ENCODE measurements at places on chromosomes 1 and 21.

DNA sequence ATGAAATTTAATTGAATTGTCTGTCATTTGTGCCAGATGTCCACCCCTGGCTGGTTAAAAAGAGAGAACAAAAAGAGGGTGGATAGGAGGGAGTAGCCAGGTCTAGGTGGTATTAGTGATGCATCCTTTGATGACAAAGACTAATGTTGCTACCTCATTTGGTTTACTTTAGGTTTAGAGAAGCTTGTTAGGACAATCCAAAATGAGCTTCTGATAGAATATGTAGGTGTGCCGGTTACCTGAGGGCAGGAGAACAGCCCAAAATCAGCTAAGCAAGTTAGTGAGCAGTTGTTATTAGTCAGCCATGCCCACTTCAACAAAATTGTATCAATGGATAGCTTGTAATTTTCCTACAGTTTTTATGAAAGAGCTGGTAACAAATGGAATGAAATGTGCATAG, 61.4 kb upstream of the PTGS2 start:
- DNase-seq = no peak

GRCh38 chr1:119912963-119913362, 16.6 kb upstream of the ADAM30 start:
- no peak for DNase-seq

DNA sequence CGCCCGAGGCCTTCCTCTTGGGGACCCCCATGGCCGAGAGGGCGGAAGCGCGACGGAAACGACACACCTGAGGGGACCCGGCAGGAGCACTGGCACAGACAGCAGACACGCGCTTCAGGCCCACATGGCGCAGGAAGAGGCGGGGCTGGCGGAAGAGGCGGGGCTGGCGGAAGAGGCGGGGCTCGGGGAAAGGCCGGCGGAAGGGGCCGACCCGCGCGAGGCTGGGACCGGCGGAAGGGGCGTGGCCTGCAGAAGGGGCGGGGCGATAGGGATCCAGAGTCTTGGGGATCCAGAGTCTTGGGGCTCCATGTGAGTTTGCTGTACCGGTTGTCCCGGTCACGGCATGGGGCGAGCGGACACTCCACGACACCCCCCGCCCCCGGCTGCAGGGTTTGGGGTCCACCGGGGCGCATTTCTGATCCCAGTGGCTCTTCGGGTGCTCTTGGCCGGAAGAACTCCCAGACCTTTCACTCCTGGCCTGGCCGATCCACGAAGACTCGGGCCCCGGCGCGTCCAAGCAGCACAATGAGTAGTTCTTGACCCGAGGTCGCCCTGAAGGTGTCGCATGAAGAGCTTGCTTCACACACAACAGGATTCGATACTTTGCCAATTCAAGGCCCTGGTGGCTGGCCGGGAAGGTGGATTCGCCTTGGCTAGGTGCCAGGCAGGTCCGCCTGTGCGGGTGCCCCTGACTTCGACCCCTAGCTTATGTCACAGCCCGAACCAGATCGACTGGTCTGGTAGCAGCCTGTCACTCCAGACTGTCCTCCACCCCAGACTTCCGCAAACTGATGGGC, at the start of gene URB1:
Gene URB1 (minus strand): TSS at position 133 of the 797 bp plus-strand sequence. CDS start 102 bp downstream, at position 31.
- peak; percentile 93 for DNase-seq

DNA sequence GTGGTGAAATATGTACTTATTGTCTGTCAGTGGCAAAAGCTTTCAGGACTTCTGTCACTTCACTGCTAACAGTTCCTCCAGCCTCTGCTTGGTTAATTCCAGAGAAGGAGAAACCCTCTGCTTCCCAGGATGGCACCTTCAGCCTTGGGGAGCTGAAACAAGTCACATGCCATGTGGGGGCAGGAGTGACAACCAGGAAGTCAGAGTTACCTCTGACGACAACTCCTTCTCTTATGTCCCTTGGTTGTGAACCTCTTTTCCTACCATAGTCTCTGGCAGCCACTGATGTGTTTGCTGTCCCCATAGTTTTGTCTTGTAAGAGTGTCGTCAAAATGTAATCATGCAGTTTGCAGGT, 53.6 kb downstream of the FCRL5 start:
- no peak for DNase-seq

DNA sequence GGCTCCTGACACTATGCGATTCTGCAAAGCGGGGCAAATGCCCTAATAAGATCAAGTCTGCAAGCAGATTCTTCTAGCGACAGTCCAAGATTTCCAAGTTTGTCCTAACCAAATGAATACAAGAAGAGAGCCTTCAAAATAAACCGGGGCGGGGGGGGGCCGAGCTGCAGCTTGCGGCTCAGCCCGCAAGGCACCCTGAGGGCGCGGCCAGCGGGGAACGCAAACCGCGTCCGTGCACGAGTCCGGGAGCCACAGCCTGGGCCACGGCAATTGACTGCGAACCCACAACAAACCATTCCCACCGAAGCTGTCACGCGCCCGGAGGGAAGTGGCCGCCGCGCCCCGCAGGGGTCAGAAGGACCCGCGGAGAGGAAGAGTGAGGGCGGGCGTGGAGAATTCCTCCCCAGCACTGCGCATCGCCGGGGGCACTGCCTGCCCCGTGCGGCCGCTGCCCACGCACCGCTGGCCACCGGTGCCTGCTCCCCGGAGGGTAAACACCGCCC, 687 bp downstream of the TGFBR3 start:
- DNase-seq = no peak

DNA sequence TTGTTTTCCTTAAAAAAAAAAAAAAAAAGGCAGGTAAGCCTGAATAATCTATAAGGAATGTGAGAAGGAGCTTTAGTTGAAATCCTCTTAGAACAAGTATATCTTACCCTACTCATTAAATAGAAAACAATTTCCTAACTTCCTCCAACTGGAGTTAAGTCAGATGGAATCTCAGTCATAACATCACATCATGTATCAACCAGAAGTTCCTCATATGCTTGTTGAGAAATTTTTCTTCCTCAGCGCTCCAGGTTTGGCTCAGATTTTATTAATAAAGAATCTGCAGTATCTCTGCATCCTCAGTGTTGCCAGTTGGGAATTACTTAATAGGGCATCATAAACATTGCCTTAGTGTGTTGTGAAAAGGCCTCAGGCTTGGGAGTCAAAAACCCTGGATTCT, 37.6 kb downstream of the DUSP10 start:
- no peak for DNase-seq

- no peak for DNase-seq
Observed at GRCh38 chr1:52918201-52918600, 3.3 kb downstream of the ECHDC2 start.

- no peak for DNase-seq
Observed at GRCh38 chr1:74530892-74531291, 18.5 kb upstream of the LRRC53 start.

GRCh38 chr1:237303929-237304328, 261.9 kb downstream of the RYR2 start:
- DNase-seq = no peak

- DNase-seq = no peak
Observed at GRCh38 chr1:46601257-46602007, 2.6 kb downstream of the MKNK1 start.

DNA sequence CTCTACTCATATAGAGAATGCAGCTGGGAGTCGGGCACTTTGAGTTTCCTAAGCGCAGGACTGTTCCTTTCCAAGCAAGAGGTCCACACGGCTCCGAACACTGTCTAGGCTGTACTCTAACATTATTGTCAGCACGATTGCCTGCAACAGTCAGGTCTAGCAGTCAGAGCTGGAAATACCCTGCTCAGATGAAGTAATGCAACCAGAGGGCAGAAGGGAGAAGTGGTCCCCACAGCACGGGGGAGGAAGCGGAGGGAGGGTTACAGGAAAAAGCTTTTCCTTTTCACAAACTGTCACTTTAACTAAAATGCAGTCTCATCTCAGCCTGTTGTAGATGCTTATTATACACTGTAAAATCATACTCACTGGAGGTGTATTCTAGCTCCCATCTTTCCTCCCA, 98.9 kb upstream of the SLC44A3 start:
- DNase-seq = no peak

DNA sequence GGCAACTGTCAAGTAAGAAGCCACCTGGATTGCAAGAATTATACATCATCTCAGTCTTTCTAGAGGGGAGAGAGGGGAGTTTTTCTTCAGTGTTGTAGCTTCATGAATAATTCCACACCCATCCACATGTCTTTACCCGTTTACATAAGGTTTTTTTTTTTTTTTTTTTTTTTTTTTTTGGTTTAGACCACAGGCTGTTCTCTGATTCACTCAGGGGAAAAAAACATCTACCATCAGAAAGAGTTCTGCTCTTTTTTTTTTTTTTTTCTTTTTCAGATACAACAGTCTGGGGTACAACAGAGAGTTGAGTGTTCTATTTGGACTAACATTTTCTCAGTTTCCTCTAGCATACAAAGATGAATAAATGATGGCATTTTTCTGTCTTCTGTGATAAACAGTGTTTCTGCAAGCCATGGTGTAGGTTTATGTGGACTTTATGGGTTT, 4.9 kb upstream of the KIF14 start:
- DNase-seq = no peak

DNA sequence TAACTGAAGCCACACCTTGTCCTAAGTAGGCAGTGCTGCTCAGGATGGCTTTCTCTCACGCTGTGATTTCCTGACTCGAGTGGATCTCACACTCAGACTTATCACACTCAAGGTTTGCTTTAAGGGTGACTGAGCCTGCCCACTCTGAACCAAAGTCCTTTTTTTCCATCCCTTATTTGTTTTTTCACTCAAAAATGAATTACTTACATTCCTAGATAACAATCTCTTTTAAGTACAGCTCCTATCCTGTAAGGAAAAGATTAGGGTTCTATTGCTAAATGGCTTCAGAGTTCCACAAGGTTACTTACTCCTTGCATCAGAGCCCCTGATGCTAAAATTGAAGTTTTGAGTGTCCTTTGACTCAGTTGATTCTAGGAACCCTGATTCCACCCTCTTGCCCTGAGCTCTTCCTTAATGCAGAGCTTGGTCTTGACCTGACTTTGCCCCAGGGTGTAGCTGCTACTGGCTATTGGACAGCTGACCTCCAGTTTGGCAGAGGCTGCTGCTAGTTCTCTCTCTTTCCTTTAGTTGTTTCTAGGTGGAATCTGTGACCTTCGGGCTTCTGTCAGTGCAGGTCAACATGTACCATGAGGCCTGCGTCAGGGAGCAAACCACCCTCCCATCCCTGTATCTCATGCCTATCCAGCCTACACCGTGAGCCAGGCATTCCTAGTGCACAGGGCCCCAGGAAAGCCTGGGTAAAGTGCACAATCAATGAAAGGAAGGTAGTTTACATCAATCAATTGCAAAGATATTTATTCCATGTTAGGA, 80.1 kb upstream of the CD55 start:
- no peak for DNase-seq

- DNase-seq = no peak
Observed at GRCh38 chr1:38558500-38559445, 300.8 kb downstream of the RRAGC start.

GRCh38 chr1:234000557-234001041, 96.1 kb downstream of the SLC35F3 start:
- DNase-seq = no peak

DNA sequence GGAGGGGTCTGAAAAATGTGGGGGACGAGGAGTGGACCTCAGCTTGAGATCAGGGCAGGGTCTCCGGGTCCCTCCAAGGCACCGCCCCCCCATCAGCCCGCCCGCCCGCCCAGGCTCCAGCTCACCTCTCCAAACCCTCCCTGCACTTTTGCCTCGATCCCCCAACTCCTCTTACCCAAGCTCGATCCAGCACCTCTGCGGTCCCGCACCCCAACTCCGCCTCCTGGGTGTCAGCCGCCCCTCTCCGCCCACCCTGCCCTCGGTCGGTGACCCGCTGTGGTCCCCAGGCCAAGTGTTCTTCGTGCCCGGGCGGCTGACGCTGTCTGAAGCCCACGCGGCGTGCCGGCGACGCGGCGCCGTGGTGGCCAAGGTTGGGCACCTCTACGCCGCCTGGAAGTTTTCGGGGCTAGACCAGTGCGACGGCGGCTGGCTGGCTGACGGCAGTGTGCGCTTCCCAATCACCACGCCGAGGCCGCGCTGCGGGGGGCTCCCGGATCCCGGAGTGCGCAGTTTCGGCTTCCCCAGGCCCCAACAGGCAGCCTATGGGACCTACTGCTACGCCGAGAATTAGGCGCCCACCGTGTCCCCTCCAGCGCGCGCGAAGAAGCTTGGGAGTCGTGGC, 5.7 kb downstream of the HAPLN2 start:
- no peak for DNase-seq

GRCh38 chr1:223504741-223505140, 111.5 kb downstream of the CCDC185 start:
- no peak for DNase-seq

- peak; percentile 58 for DNase-seq
Observed at GRCh38 chr1:173504268-173504667, 27.1 kb downstream of the PRDX6 start.

- DNase-seq = no peak
Observed at GRCh38 chr1:231921646-231922345, 295.2 kb downstream of the DISC1 start.

- DNase-seq = no peak
Observed at GRCh38 chr1:59004755-59005154, 220.9 kb upstream of the JUN start.

DNA sequence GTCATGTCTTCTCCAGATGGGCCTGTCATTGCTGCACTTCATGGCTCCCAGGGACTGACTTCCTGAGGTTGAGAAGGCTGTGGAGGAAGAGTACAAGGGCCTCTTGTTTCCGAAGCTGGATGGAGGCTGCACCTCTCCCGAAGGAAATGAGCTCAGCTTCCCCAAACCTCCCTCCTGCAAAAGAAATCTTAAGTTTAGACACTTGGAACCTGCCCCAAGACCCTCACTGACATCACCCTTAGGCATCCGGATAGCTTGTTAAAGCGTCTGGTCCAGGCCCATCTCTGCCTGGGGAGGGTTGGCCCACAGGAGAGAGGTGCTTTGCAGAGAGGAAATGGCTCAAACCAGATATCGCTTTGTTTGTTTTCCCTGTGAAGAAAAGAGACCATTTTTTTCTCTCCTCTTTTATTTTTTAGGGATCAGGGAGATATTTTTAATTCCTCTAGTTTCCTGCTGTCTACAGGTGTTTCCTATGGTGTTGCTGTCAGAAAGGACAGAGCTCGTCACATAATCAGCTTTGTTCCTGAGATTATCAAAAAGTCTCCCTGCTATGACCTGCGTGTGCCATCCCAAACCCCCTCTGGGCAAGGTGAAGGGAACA, 25.0 kb downstream of the RCSD1 start:
- no peak for DNase-seq

GRCh38 chr1:117674521-117675400, 68.9 kb downstream of the TENT5C start:
- peak; percentile 70 for DNase-seq

DNA sequence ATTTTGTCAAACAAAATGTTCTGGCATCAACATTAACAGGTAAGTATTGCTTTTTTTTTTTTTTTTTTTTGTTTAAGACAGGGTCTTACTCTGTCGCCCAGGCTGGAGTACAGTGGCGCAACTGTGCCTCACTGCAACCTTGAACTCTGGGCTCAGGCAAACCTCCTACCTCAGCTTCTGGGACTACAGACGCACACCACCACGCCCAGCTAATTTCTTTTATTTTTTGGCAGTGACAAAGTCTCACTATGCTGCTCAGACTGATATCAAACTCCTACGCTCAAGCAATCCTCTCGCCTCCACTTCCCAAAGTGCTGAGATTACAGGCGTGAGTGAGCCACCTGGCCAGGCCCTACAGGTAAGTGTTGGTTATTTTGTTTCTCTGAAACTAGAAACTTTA, 2.4 kb downstream of the TUT4 start:
- DNase-seq = no peak

Data from hematopoietic multipotent progenitor cell treated with erythropoietin and hydrocortisone succinate and interleukin-3 and kit ligand, for 15 days (in vitro differentiated cells).